NCI-H1105 (cell line): ENCODE measurements at places on chromosomes 1 and 21.

DNA sequence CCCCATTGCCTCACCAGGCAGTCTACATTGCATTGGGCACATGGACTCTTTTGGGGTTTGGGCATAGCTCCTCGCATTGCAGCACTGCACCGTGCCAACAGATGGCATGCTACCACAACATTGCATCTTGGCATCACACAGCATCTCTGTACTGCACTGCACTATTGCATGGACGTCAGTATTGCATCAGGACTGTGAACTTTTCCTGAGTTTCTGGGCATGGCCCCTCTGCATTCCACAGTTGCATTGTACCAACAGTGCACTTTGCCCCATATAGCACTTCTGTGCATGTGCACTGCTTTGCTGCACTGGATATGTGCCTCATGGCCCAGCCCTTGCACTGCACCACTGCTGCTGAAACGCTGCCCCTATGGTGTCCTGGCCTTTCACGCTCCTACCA is 9.6 kb downstream of the PTPRU start:
- peak; percentile 20 for DNase-seq

- DNase-seq, result no peak
These were observed 3.5 kb upstream of the KRTAP27-1 start for GRCh38 chr21:30340714-30341573.

GRCh38 chr1:97943354-97943753 is 22.5 kb upstream of the DPYD start:
- no peak for DNase-seq

DNA sequence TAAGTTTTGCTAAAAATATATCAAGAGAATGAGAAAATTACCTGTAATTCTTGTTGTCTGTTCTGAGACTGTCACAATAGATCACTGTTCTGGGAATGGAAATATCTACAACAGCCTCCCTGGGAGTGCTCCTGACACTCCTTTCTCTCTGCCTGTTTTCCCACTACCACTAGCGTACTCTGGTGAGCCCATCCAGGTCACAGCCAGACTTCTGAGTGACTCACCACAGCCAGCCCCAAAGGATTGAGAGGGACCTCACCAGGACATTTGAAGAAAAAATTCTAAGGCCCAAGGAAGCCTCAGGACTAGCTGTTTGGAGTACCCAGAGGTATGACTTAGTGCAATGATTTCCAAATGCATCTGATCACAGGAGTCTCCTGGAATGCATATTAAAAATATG is 39.0 kb upstream of the TADA1 start:
- no peak for DNase-seq

DNA sequence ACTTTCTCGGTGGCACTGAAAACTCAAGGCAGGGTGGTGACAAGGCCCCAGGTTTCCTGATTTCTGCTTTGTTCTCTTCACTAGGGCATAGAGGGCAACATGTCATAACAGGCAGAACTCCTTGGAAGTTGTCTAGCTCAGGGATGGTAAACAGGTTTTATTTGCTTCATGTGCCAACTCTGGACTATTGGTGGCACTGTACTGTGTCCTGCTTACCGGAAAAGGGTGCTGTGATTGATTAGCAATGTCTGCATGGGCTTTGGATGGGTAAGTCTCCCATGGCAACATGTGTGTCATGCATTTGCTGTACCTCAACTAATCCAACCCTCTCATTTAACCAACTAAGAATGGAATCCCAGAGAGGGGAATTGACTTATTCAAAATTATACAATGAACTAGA is 70.7 kb upstream of the USP24 start:
- no peak for DNase-seq

GRCh38 chr1:243667591-243667990 is 182.5 kb downstream of the AKT3 start:
- no peak for DNase-seq

DNA sequence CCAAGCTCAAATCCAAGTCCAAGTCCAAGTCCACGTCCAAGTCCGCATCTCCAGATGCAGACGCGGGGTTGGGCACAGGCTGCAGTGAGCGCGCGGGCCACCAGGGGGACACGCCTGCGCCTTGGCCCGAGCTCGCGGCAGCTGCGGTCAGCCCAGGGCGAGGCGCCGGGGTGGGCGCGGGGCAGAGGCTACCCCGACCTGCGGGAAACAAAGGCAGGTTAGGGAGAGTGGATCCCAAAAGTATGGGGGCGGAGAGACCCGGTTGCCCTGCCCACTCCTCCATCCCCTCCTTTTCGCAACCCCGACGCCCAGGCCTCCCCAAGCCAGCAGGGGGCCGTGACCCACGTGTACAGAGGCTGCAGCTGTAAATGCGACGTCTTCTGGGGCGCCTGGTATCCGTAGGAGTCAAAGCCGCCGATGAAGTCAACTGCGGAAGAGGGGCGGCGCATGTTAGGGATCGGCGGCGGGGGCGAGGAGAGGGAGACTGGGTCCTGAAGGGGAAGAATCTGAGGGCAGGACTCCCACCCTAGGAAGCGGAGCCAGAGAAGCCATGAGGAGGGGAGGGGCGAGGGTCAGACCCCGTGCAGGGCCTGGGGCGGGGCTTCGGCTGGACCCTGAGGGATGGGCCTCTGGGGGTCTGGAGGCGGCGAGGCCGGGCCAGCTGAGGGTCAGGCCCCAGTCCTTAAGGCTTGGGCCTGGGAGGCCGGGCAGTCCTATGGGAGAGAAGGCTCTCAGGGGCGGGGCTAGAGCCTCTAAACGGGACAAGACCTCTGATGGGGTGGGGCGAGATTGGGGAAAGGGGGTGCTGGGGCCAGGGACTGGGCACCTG is 58.0 kb downstream of the NKAIN1 start:
- peak; percentile 69 for DNase-seq

- no peak for DNase-seq
These were observed 17.7 kb downstream of the PTPRC start for GRCh38 chr1:198656500-198656932.

DNA sequence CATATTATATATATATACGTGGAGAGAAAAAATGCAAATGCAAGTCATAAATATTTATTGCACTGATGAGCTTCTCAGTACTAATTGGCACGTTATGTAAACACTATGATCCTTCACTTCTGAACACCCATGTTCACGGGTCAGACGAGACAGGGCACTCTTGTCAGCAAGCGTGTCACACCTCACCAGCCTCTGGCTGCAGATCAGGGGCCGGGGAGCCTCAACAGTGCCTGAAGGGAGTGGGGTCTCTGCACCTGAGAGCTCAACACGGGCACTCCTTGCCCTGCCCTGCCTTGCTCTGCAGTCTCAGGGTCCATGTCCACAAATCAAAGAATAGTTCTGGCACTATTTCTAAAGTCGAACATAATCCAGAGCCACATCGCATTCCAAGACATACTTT is 409 bp upstream of the HIVEP3 start:
- no peak for DNase-seq

- no peak for DNase-seq
These were observed 1.1 kb downstream of the PIK3CD start for GRCh38 chr1:9652379-9653209.

- DNase-seq, result peak; percentile 4
These were observed 381.1 kb upstream of the PKN2 start for GRCh38 chr1:88302843-88303486.

DNA sequence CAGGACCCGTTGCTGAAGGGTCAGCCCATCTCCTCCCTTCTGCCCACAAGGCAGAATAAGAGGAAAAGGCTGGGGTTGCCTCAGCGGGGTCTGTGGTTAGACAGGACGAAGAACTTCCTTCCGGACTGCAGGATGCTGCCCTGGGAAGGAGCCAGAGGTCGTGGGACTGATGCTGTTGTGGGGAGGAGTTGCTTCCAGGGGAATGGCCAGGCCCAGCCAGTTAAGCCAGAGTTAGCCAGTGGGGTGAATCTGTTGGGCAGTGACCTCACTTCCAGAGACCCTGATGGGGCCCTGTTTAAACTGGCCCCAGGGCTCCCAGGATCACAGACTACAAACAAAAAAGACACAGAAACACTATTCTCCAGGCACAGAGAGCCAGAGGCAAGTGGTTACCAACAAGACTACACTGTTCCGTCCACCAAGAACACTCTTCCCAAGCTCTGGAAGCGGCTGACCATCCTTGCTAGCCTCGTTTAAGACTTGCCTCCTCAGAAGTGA is 13.0 kb downstream of the FAM229A start:
- no peak for DNase-seq

DNA sequence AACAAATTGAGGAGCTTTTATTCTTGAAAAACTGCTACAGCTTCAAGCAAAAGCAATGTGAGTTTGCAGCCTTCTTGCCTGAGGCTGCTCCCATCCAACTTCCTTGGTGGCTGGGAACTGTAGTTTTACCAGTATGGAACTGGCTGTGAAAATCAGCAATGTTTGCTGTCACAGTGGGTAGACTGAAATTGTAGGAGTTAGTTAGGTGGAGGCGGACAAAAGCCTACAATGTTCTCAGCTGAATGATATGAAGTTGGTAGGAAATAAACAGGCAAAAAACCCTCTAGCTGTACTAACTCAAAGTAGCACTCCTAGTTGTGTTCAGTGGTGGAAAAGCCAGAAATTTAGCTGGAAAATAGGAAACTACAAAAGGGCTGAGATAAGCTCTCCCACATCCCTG is 18.5 kb downstream of the HAX1 start:
- DNase-seq, result no peak

GRCh38 chr1:209635850-209636249 is 16.4 kb downstream of the LAMB3 start:
- DNase-seq, result no peak

- DNase-seq, result no peak
These were observed 7.0 kb downstream of the ENSA start for GRCh38 chr1:150622303-150622975.

GRCh38 chr1:7404046-7404742 is 366.9 kb upstream of the VAMP3 start:
- no peak for DNase-seq

GRCh38 chr1:55216096-55216495 is 932 bp upstream of the USP24 start:
- DNase-seq, result no peak

DNA sequence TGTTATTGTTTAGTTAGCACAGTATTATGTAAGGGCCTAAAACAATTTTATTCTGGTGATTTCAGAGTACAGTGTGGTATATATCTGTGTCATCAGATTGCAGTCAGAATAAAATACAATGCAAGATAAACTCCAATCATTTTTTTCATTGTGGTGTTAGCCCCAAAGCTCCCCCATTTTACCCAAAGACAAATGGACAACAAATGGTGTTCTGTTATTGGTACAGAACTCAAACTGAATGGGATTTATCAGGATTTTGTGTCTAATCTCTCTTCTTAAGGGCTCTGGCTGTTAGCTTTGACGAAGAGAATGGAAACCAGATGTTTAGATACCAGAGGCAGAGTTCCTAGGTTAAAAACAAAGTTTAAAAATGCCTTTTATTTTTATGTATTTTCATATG is 163.1 kb upstream of the USP25 start:
- DNase-seq, result no peak

GRCh38 chr1:153566414-153567371 is 1.0 kb upstream of the S100A2 start:
- DNase-seq, result no peak

GRCh38 chr1:11134898-11135266 is 35.2 kb upstream of the EXOSC10 start:
- no peak for DNase-seq

DNA sequence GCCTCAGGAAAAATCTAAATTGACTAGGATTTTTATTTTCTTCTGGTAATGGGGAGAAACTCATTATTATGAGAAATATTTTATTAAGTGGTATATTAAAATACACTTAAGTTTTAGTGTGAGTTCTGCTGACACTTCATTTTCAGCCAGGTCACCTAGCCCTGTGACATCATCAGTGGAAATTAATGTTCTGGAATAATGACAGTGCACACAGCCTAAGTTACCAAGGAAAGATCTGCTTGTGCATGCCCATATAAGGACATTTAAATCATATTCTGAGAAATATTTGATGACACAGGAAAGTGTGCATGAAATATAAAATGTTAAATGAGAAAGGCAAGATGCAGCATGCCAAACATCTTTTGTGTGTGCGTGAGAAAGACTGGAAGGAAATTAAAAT is 102.0 kb downstream of the KIF14 start:
- peak; percentile 4 for DNase-seq

DNA sequence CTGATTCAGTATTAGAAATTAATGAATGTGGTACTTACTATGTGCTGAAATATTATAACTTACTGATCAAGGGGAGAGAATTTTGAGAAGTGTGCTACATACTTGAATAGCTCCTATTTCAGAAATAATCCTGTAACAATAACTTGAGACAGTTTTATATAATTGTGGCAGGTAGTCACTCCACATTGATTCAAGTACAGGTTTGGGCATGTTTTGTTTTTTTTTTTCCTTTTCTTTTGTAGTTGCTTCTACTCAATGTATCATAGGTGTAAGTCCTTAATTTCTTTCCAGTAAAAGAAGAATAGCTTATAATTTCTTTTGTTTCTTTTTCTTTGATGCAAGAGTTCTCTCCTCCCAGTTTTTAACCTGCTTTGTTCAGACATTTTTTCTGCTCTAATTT is 86.1 kb upstream of the ADGRL2 start:
- DNase-seq, result peak; percentile 34

DNA sequence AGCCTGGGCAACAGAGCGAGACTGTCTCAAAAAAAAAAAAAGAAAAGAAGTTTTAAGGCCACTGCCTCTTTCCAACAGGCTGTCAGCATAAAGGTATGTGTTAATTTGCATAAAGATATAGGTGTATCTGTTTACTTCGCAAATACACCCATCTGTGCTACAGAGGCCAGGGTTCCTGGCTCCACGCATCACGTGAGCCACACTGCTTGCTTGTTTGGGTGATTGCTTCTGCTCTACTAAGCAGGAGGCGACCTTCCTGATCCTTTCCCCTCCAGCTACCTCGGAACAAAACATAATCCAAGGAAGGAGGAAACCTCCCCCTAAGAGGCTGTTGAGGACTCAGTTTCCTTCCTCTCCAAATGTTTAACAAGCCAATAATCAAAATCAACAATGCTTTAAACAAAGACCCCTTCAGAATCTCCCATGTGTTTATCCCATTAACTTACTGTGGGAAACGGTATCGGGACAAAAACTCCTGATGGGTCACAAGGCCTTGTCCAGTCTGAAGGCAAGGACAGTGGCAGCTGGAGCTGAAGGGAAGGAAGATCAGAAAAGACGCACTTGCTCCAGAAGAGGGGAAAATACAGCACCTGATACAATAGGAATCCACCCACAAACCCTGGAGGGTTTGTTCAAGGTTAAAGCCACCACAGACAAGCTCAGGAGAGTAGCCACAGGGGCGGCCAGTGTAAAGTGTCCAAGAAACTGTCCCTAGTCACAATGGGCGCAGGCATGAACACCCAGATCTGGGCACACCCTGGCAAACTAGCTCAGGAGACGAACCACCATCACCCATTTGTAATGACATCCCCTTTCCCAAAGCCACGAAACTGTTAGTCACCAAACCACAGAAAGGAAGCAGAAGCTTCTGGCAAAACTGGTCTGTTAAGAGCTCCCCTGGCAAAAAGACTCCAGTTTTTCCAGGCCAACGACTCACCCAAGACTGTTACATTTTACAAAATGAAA is 17.2 kb downstream of the CTNNBIP1 start:
- no peak for DNase-seq

GRCh38 chr1:60963167-60963940 is 119.0 kb upstream of the NFIA start:
- DNase-seq, result no peak
